ENCODE measurements at places on chromosomes 13 and 19.

GRCh38 chr13:111383591-111384440 lies 63.4 kb downstream of the TEX29 start:
- DNase-seq, result no peak

GRCh38 chr19:10809651-10810285 lies 26.2 kb downstream of the TMED1 start:
- DNase-seq, result no peak

GRCh38 chr13:33224191-33224590 lies 61.4 kb downstream of the STARD13 start:
- DNase-seq, result no peak

GRCh38 chr13:48501705-48502104 lies 31.2 kb downstream of the RCBTB2 start:
- DNase-seq, result no peak

GRCh38 chr19:39506944-39507714 lies 7.8 kb upstream of the SELENOV start:
- peak; percentile 43 for DNase-seq

- DNase-seq, result no peak
Measured at GRCh38 chr19:39696387-39696786, 7.9 kb upstream of the LGALS14 start.

DNA sequence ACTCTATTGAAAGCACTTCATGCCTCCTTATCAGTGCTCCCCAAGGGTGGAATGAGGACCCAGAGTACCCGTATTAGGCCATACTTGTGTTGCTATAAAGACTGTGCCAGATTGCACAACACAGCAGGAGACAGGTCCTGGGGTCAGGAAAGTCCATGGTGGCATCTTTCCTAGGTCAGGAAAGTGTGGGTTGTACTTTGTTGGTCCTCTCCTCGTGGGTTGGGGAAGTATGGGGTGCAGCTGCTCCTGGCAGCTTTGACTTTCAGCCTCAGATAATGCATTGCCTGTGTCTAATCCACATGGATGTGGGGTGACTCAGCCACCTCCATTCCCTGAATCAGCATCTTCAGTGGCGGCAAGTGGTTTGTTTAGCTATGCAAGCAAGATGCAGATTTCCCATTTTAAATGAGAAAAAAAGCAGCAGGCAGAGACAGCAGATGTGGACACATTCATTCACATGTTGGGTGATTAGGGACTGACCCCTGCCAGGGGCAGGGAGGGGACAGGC lies 8.4 kb upstream of the CYP2B6 start:
- no peak for DNase-seq

GRCh38 chr13:78323848-78324247 lies 279.5 kb downstream of the POU4F1 start:
- no peak for DNase-seq

All from NCI-H524 treated with DMSO at 0.1 percent for 48 hours (cell line).